ENCODE measurements at places on chromosomes 5 and 9.

DNA sequence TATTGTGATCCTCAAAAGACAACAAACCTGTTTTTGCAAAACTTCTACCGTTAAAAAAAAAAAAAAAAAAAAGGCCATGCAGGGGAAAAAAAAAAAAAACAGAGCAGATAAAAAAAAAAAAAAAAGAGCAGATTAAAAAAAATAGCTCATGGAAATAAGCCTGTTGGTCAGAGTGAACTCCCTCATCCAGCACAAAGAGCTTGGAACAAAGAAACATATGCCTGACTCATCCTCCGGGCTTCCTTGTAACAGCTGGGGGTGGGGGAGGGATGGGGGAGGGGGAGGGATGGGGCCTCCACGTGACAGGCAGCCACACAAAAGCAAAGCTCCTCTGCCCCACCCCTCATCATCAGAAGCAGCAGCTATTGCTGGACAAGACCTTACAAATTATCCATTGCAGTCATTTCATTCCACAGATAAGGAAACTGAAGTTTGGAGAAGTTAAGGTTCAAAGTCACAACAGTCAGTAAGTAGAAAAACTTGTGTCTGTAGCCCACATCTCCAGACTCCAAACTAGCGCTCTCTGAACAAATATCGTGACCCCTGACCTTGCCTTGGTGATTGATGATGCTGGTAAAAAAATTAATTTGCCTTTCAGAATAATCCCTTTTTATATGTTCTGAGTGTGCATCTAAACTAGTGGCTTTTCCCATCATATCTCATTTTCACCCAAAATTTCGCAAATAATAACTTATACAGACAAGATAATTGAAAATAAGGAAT lies 38.9 kb downstream of the SLC35D2 start:
- no peak for DNase-seq

- DNase-seq, result no peak
These were observed 181 bp downstream of the DAP start for GRCh38 chr5:10760921-10761184.

GRCh38 chr9:110283751-110284150 lies 27.4 kb upstream of the TXN start:
- no peak for DNase-seq

DNA sequence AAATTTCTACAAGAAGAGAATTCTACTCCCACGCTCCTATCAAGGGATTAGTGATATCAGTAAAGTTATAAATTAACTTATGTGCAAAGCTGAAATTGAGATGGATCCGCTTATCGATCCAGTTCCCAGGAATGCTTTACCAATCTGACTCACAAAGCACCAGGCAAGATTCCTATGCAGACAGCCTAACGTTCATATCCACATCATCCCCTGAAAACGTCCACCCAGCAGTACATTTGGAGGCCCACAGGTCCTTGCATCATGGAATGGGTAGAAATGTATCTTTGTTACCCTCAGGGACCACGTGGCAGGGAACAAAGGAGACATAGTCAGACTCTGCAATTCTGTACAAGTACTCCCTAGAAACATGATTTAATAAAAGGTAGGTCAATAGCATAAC lies 147.4 kb downstream of the ESM1 start:
- no peak for DNase-seq

- DNase-seq, result no peak
These were observed 74.1 kb upstream of the GHR start for GRCh38 chr5:42349163-42349562.

GRCh38 chr9:19162956-19163355 lies 35.7 kb upstream of the PLIN2 start:
- DNase-seq, result no peak

GRCh38 chr5:62948301-62948700 lies 369.7 kb downstream of the LRRC70 start:
- DNase-seq, result no peak

GRCh38 chr5:31939151-31939550 lies 235.0 kb downstream of the GOLPH3 start:
- no peak for DNase-seq

GRCh38 chr5:143501310-143502044 lies 98.0 kb upstream of the NR3C1 start:
- DNase-seq, result no peak

DNA sequence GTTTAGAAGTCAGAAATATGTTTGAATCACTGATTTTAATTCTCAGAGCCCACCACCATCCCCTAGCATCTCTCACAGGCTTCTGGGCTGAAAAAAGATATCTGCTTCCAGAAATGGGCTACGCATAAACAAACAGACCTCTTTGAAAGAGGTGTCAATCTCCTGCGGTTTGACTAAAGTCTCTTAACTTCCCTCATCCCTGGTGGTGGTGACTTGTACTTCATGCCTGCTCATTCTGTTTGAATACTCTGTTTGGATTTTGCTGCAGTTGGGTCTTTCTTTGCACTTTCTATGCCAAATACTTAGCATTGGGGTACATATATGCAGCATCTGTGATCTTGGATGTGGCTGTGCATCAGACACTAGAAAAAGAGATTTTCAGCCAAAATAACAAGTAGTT lies 157.2 kb upstream of the ATP10B start:
- DNase-seq, result no peak

DNA sequence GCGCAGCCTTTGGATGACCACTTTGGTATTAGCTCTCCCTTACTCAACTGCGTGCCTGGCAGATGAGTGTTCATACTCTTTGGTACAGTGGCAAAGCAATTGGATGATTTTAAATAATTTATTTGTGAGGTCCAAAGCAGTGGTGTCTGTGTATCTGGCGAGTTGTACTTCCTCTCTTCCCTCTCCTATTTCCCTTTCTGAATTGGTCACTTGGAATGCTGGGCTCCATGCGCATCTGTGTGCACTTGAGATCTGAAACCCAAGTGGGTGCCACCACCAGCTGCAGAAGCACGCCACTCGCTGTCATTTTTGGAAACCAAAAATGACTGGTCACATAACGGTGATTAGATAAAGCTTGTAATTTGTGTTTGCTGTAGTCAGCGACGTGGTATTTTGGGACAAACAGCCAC lies 386.0 kb upstream of the KLF4 start:
- DNase-seq, result no peak

- no peak for DNase-seq
These were observed 7.2 kb upstream of the LCN2 start for GRCh38 chr9:128142061-128142460.

- no peak for DNase-seq
These were observed 44.2 kb downstream of the NIPSNAP3B start for GRCh38 chr9:104808035-104808614.

- no peak for DNase-seq
These were observed 55.9 kb upstream of the NKD2 start for GRCh38 chr5:952597-953271.

DNA sequence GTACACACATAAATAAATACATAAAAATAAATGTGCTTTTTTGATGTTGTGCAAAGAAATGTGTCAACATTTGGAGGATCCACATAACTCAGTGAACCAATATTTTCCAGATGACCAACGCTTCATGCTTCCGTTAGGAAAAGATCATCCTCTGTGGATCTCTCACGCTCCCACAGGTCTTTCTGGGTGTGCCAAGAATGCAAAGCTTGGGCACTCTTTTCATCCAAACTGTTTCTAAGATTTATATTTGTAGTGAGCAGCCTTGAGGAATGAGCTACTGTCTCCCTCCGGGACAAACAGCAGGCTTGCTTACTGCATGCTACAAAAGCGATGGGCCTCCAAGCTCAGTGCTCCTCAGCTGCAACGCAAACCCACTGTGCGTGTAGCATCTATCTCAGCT lies 46.2 kb upstream of the RUFY1 start:
- DNase-seq, result no peak

DNA sequence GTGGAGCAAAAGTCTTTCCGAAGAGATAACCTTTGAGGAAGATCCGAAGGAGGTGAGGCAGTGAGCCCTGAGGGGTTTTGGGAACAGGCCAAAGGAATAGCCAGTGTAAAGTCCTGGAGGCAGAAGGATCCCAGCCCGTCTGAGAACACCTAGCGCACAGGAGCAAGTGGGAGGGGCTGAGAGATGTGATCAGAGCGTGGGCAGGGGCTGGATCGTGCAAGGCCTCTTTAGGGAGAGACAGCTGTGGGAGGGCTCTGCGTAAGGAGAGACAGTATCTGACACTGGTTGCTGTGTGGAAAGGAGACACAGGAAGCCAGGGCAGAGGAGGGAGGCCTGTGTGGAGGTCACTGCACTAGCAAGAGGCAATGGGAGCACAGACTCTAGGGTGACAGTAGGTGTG lies 68.2 kb downstream of the BARX1 start:
- no peak for DNase-seq

- no peak for DNase-seq
These were observed 578.4 kb downstream of the CCDC171 start for GRCh38 chr9:16131264-16131663.

GRCh38 chr9:108207561-108208165 lies 648.1 kb downstream of the ACTL7B start:
- no peak for DNase-seq

DNA sequence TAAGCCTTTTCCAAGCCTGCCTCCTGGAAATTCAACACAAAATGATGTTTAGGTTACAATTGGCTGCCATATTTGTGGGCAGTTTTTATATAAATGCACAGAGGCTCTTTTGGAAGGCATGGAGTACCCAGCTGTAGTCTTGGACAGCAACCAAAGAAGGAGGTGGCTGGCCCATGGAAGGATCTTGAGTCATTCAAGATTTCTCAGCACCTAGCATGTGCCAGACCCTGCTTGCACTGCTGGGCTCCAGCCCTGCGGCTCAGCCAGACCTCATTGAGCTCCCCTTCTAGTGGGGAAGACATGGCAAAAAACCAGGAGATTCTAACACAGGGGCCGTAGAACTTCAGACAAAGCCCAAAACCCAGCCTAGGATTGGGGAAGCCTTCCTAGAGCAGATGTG lies 22.1 kb downstream of the JADE2 start:
- DNase-seq, result no peak

DNA sequence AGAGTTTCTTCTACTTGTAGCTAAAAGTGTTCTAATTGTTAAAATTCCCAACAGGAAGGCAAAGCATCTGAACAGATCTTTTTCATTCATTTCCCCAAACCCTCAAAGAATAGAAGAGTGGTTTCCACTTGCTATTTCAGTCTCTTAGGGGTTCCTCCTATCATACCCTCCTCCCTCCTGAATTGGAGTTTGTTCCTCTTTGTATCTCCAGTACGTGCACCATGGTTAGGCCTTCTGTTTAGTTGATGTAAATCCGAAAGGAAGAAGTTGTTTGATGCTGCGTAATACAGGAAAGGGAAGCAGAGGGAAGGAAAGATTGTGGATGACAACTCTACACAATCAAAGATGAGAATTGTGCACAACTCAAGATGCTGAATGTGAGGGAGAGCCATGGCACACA lies 303.6 kb downstream of the PIK3R1 start:
- no peak for DNase-seq

GRCh38 chr9:34254966-34255825 lies 73.9 kb downstream of the KIF24 start:
- no peak for DNase-seq

GRCh38 chr9:36928210-36928609 lies 105.9 kb downstream of the PAX5 start:
- DNase-seq, result no peak

GRCh38 chr9:1747417-1747967 lies 267.7 kb upstream of the SMARCA2 start:
- no peak for DNase-seq

All from T-helper 1 cell (primary cell).